Fibroblast of skin of left biceps (primary cell): ENCODE measurements at places on chromosomes 5 and 9.

DNA sequence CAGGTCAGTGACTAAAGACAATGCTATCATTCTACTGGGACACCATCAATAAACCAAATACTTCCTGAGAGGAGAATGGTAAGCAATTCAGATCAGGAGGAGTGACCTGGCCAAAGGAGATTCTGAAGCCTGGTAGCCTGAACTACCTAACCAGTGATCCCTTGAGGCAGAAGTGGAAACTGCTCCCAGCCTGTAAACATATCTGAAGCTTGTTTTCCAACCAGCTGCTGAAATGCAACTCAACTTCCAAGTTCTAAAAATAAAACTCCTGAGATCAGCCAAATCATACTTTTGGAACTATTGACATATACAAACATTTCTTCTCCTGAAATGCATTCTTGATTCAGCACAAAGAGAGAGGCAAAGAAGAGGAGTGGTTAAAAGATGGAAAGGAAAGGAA lies 204.1 kb downstream of the EBF1 start:
- DNase-seq, result no peak

DNA sequence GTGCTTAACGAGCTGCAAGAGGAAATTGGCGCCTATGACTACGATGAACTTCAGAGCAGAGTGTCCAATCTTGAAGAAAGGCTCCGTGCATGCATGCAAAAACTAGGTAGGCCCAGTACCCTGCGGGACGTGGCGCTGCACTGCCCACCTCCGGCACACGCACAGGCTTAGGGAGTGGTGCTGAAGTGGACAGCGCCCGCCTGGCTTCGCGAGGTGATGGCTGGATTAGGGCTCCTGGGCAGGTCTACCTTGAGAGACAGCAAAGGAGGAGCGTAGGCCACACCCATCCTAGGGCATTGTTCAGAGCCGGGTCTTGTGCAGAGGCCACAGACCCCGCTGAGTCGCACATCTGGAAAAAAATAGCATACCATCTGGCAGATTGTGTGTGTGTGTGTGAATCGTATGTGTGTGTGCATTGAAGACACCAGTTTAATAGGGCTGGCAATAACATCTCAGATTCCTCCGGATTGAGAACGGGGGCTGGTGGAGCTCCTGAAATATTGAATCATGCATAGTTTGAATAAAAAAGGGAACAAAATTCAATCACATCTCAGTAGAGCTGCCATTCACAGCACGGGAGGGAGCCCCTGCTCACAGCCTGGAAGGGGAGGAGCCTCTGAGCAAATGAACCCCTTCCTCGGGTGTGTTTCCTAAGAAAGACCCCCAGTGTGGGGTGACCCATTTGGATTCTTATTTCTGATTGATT lies 11.1 kb downstream of the OLFM1 start:
- DNase-seq, result no peak

DNA sequence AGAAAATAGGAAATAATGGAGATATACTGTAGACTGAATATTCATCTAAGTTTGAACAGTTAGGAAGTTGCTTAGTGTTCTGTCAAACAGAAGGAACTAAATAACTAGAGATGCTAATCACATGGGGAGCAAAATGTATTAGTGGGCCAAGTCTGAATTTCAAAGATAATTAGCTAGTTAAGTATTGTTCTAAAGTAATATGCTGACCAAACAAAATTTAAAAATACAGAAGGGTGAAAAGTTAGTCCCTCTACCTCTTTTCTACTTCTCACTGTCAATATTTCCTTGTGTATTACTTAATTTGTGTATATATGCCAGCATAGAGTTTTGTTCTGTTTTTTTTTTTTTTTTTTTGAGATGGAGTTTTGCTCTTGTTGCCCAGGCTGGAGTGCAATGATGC lies 4.0 kb downstream of the MCCC2 start:
- DNase-seq, result no peak

DNA sequence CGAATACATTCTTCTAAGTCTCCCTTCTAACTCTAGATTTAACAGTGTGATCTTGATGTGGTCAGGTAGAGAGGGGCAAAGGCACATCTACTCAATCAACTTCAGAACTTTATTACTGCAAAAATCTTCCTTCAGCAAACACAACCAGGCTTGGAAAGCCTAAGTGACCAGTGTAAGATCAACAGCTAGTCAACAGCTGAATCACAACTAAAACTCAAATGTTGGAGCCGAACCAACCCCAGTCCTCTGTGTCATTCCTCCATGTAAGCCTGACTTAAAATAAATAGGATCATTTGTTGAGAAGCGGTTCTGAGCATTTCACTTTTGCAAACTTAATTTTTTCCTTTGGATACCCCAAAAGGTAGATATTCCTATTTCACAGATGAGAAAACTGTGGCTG lies 352.7 kb downstream of the EBF1 start:
- DNase-seq, result no peak

GRCh38 chr5:59188419-59189225 lies 605.7 kb downstream of the RAB3C start:
- no peak for DNase-seq

DNA sequence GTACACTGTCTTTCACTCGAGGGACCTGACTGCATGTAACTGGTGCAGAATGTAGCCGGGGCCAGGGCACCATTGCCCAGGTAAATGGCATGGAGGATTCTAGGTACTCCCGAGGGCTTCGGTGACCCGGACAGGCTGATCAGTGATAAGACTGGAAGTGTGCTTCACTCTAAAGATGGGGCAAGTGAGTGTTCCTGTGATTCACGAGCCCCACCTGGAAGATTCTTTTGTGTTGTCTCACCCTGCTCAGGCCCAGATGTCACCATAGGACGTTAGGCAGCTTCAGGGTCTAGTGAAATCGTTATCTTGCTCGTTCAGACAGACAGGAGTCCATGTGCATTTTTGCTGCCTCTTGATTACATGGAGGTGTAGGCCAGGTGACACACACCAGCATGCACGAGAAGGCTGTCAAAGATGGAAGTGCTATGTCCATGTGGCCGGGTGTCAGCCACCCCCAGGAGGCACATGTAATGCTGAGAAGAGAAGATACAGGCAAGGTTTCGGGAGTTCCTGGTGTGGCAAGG lies 73.9 kb downstream of the WNK2 start:
- no peak for DNase-seq

- no peak for DNase-seq
These were observed 15.9 kb downstream of the RNF44 start for GRCh38 chr5:176521286-176521685.

DNA sequence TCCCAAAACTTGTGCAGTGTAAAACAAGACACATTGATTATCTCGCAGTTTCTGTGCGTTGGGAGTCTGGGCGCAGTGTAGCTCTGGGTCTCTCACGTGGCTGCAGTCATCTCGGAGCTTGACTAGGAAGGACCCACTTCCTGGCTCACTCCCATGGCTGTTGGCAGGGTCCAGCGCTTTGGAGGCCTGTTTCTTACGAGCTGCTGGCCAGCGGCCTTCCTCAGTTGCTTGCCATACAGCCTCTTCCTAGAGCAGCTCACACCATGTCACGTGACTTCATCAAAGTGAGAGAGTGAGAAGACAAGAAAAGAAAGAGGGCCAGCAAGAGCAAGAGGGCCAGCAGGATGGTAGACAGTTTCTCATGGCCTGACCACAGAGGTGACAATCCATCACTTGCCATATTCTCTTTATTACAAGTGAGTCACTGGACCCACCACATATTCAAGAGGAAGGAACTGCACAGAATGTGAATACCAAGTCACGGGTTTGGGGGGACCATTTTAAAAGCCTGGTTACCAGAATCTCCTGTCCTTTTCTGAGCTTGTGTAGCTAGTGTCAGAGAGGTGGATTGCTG lies 36.2 kb downstream of the MCCC2 start:
- DNase-seq, result no peak

GRCh38 chr9:117777823-117778222 lies 73.6 kb downstream of the TLR4 start:
- DNase-seq, result no peak

DNA sequence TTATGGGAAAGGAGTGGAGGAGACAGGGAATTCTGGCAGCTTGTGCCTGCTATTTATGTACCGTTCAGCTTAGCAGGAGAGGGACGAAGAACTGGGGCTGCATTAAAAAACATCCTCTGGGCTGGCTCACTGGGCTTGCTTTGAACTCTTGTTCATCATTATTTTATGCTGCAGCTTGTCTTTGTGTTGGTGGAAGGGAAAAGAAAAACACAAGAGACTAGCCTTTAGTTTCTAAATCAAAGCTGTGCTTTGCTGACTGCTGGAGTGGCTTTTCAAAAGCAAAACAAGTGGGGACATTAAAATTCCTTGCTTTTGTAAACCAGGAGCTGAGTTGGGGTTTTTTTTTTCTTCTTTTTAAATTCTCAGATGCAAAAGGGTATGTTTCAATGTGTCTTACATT lies 5.9 kb upstream of the RGMB start:
- DNase-seq, result no peak

- DNase-seq, result no peak
These were observed 550.4 kb downstream of the EBF1 start for GRCh38 chr5:158549311-158549710.

- DNase-seq, result no peak
These were observed 643.7 kb upstream of the ACO1 start for GRCh38 chr9:31740705-31741104.

GRCh38 chr9:108282872-108283271 lies 572.9 kb downstream of the ACTL7B start:
- DNase-seq, result no peak

DNA sequence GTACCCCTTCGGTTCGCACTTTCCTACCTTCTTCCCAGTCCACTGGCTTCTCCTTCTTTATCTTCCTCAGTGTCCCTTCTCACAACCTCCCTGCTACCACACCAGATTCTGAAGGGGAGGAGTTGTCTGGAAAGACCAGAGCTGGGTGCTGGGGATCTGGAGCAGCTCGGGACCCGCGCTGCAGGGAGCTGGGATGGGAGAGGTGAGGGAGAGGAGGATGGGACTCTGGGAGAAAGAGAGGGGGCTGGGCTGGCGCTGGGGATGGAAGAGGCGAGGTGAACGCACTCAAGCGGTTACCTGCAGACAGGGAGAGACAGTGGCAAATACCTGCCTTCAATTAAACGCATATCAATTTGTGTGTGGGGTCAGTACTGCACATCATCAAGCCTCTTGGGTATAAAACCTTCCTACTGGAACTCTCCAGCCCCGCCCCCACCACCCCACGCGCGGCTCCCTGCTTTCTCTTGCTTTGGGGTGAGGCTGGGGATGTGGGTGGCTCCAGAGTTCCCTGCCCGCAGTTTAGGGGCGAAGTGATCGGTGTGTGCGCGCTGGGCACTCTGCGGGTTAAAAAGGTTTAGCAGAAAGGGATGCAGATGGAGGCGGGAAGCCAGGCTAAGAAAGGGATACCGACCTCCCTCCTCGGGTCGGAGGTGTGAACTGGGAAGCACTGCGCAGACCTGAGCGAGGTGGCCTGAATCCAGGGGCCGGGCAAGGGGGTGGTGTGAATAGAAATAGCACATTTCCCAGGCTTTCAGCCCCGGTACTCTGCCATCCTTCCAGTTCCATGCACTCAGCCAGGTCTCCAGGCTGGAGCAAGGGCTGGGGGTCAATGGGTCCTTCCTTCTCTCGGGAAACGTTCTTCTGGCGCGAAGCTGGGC lies 977 bp upstream of the PAM start:
- DNase-seq, result no peak

- DNase-seq, result no peak
These were observed 576.1 kb downstream of the SLCO4C1 start for GRCh38 chr5:101720033-101720432.

- DNase-seq, result no peak
These were observed 55.4 kb downstream of the EFNA5 start for GRCh38 chr5:107615299-107615817.

DNA sequence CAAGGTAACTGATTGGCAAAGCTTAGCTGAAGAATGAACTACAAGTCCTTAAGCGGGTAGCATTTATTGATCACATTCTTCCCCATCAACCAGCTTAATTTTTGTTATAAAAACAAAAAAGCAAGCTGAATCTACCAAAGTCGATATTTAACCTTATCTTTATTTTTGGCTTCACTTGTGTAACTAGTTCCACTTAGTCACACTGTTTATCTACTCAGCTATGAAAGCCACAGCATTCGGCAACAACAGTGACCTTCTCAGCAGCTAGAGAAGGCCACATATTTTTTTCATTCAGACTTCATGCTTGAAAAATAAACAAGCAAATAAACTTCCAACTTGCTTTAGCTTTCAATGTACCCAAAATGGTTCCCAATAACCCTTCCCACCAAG lies 69.4 kb downstream of the KLHL3 start:
- DNase-seq, result no peak

DNA sequence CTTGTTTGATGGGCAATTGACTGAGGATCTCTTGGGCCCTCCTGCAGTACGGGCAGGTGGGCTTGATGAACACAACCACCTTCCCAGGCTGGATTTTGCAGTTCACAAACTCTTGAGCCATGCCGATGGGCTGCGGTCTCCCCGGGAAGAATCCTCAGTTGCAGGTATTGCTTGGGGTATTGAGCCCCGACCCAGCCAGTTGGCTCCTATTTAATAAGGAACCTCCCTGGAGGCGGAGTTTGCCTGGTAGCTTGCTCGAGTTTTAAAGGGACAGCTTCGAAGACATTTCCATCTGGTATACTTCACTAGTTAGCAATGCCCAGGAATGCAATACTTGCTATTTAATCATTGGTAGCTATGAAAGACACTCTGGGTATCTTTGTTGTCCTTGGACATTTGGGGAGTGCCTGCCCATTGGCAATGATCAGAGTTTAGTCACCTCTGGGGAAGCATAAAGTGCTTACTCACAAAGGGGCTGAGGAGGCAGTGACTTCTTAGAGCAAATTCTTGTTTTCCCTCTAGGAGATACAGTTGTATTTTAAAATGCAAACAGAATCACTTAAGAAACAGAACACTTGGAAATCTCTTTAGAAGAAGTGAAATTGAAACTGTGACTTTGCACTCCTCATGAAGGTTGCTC lies at the start of gene GLRX:
TSS of gene GLRX (minus strand) at position 185 of the 640 bp plus-strand sequence. CDS start at position 121, 64 bp downstream.
- DNase-seq, result peak; percentile 61

- no peak for DNase-seq
These were observed 228.9 kb downstream of the SH3GL2 start for GRCh38 chr9:17807613-17808282.

GRCh38 chr5:65394087-65394486 lies 87.6 kb downstream of the ADAMTS6 start:
- peak; percentile 51 for DNase-seq

DNA sequence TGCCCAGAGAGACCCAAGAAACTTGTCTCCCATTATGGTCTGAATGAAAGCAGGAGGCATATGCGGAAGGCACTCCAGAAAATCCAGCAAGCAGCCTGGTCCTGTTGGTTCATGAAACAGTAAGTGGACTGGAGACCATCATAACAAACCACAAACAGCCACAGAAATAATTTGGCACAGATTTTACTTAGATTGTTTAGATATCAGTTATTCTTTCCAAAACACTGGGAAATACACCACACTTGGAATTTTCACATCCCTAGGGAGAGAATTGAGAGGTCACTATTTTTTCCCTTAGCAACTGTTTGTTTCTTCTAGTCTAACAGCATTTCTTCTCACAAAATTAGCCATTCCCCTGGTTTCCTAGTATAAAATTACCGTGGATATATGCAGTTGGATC lies 300.8 kb downstream of the OSTF1 start:
- DNase-seq, result no peak

DNA sequence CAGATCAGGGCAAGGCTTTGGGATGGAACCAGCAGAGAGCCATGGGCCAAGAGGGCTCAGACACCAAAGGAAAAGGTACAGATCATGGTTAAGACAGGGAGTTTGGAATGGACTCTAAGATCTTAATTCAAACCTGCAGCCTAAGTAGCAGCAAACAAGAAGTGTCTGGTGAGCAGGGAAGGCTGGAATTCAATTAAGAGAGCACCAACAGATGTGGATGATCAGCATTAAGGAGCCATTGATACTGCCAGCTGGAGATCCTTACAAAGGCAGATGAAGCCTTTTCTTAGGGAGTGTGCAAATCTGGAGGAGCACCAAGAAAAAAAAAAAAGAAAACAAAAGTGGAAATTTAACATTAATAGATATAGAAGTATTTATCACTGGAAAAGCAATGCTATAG lies 516.8 kb downstream of the RASEF start:
- no peak for DNase-seq
